GM23248 (cell line): ENCODE measurements at places on chromosomes 2 and 18. TPM values are rescaled to one million over a fixed set of nuclear protein-coding genes. Genes with fewer than 3 reads are reported as not detected.

DNA sequence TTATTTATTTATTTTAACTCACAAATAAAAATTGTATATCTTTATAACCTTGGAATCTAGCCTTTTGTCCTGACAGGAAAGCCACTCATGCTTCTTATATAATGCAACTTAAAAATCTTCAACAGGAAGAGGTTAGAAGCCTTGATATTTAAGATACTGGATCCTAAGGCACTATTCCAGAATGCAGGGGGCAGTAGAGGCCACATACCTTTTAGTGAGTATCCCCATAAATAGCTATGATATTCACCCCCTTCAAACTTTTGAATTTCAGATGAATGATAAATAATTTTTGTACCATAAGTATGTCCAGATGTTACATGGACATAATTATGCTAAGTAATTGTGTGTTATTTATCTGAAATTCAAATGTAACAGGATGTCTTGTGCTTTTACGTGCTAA, 592.7 kb upstream of the VRK2 start:
- no peak for DNase-seq

- no peak for DNase-seq
These were observed 63.2 kb upstream of the LRATD1 start for GRCh38 chr2:14569294-14569693.

GRCh38 chr2:99801327-99801901, 311.6 kb upstream of the REV1 start:
- DNase-seq: no peak

GRCh38 chr2:70357684-70358071, 55.8 kb upstream of the FAM136A start:
- peak; percentile 82 for DNase-seq

- peak; percentile 98 for DNase-seq
These were observed 98.9 kb upstream of the CYP1B1 start for GRCh38 chr2:38174646-38175423.

DNA sequence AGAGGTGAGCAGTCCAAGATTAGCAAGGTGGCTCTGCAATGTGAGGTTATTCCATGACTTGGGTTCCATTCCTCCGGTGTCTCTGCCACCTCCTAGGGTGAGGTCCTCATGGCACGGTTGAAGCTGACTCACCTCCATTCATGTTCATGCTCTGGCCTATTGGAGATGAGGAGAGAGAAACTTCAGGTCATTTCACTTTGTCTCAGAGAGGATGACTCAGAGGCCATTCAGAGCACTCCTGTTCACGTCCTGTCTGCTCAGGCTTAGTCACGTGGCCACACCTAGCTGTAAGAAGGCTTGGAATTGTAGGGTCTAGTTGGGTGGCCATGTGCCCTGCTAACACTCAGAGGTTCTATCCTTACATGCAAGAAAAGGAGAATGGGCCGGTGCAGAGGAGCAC, 67.5 kb upstream of the MBOAT2 start:
- DNase-seq: peak; percentile 87

- DNase-seq: no peak
These were observed 227.8 kb downstream of the AGAP1 start for GRCh38 chr2:235721625-235722024.

DNA sequence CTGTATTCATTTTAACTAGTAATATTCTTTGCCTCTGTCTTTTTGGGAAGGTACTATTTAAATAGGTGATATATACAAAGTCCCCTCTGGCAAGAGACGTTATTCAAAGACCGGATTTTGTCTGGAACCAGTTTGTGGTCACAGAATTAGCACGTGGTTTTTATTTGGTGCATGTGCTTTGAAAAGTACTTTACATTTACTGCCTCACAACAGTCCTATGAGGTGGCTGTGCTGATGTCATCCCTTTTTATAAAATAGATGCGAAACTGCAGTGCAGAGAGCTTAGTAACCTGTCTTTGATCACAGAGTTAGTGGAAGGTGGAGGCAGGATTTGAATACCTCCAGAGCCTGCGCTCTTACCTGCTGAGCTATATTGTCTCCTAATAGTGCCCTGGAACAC, 4.0 kb downstream of the LPIN1 start:
- peak; percentile 14 for DNase-seq

DNA sequence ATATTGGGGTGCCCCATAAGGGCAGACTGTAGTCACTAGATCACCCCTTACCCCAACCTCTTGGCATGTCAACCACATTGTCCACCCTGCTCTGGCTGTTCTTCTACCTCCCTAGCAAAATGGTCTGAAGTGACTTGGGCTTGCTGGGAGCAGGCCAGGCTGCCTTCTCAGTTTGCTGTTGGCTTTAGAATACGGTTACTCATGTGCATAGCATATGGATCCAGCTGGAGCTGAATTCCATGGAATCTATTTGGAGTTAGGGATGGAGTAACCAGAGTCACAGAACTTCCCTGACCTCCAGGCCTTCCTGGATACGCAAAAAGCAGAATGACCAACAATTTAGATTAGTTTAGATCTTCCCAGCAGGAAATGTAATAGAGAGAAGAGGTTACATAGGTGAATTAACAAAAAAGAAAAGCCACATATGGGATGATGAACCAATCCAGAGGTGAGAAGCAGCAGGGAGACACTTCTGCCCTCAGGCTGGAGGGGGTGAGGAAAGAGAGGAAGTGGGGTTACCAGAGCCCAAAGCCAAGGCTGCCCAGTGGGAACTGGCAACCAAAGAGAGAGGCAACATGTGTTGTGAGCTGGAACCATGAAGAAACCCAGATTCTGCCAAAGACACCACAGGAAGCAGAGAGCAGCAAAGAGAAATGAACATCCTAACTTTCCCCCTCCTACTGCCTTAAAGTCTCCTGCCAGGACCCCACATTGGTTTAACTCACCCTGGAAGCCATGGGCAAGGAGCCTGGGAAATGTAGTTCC, 26.1 kb downstream of the PKDCC start:
- no peak for DNase-seq

GRCh38 chr2:191650896-191651773, 26.8 kb upstream of the NABP1 start:
- DNase-seq: peak; percentile 17

DNA sequence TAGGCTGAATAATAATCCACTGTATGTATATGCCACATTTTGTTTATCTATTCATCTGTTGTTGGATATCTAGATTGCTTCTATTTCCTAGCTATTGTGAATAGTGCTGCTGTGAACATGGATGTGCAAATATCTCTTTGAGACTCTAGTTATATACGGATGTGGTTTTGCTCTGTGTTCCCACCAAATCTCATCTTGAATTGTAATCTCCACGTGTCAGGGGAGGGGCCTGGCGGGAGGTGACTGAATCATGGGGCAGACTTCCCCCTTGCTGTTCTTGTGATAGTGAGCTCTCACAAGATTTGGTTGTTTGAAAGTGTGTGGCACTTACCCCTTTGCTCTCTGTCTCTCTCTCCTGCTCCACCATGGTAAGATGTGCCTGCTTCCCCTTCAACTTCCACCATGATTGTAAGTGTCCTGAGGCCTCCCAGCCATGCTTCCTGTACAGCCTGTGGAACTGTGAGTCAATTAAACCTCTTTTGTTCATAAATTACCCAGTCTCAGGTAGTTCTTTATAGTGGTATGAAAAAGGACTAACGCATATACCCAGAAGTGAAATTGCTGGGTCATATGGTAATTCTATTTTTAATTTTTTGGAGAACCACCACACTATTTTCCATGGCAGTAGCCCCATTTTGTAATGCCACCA, 86.1 kb upstream of the UPP2 start:
- DNase-seq: no peak

- no peak for DNase-seq
These were observed 41.6 kb downstream of the GCA start for GRCh38 chr2:162385536-162385935.

DNA sequence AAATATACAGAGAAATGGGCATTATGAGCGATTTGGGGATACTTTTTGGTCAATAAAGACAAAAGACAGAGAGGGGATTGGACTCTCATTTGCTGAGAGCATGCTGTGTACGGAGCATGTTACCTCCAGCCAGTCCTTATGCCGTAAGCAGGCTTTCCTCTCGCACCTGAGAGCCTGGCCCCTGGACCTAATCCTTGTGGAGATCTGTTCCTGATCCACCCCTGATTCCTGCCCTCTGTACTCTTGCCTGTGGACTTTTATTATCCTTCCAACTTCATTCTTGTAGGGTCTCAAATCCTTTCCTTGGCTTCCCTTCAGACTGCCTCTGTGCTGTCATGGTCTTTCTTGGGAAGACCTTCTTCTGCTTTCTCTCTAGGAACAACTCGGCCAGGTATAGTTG, 803.1 kb upstream of the RAB6C start:
- DNase-seq: no peak

DNA sequence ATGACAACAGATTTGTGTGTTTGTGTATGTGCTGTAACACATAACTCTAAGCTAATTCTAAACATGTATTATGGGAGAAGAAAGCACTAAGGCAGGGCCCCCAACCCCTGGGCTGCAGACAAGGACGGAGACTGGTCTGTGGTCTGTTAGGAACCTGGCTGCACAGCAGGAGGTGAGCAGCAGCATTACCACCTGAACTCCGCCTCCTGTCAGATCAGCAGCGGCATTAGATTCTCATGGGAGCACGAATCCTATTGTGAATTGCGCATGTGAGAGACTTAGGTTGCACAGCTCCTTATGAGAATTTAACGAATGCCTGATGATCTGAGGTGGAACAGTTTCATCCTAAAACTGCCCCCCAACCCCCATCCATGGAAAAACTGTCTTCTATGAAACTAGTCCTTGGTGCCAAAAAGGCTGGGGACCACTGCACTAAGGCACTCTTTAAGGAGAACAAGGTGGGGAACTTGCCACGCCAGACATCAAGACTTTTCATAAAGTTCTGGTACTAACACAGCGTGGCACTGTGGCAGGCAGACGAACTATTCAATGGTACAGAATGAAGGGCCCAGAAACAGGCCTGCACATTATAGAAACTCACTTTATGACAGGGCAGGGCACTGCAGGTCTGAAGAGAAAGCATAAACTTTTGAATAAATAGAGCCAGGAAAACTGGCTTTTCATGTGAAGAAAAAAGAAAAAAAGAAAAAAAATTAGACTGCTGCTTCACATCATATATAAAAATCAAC, 14.0 kb downstream of the REEP1 start:
- DNase-seq: no peak

DNA sequence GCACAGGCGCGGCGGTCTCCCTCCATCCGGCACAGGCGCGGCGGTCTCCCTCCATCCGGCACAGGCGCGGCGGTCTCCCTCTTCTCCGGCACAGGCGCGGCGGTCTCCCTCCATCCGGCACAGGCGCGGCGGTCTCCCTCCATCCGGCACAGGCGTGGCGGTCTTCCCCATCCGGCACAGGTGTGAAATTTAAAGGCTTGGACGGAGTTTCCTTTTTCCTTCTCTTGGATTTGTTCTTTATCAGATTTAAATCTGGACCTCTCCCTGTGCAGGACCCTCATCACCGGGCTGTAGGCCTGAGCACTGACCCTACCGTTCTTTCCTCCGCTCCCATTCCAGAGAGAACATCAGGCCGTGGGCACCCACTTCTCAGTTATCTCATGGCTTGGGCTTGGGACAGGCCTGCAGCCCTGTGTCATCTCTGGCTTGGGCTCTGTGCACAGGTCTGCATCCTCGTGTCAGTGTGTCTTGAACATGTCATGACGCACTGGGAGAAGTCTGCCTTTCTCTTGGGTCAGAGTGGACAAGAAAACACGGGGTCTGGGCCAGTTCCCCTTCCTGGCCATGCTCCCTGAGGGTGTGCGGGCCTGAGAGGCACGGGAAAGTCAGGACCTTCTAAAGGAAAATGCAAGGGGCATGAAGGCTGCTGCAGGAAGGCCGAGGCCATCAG, 53.9 kb upstream of the PXDN start:
- no peak for DNase-seq

MEX3C gene
- polyA plus RNA-seq: 14.5 and 15.2 TPM in 2 replicates

ITSN2 gene
- 12.9 and 16.1 TPM in 2 replicates for polyA plus RNA-seq

HK2 gene
- polyA plus RNA-seq: 23.9 and 25.3 TPM in 2 replicates

SLC19A3 gene
- polyA plus RNA-seq: 0.10 and 0.71 TPM in 2 replicates

NOL4 gene
- polyA plus RNA-seq: not detected in 2 replicates

GALNT13 gene
- polyA plus RNA-seq: not detected in 2 replicates

ABCG5 gene
- polyA plus RNA-seq: not detected in 2 replicates

MEIS1 gene
- polyA plus RNA-seq: 44.3 and 44.4 TPM in 2 replicates

CCDC74B gene
- 8.0 and 10.8 TPM in 2 replicates for polyA plus RNA-seq

NEU2 gene
- not detected in 2 replicates for polyA plus RNA-seq

SLC5A7 gene
- polyA plus RNA-seq: not detected in 2 replicates

COBLL1 gene
- polyA plus RNA-seq: 2.2 and 2.5 TPM in 2 replicates

LYG1 gene
- 0.19 and 0.25 TPM in 2 replicates for polyA plus RNA-seq

HYCC2 gene
- 6.5 and 7.0 TPM in 2 replicates for polyA plus RNA-seq

GRP gene
- not detected in 2 replicates for polyA plus RNA-seq

HRH4 gene
- polyA plus RNA-seq: not detected in 2 replicates

DYNAP gene
- polyA plus RNA-seq: not detected in 2 replicates

DNER gene
- polyA plus RNA-seq: 0.16 and 0.39 TPM in 2 replicates
